ENCODE measurements at places on chromosomes 6 and 20. TPM values are rescaled to one million over a fixed set of nuclear protein-coding genes. Genes with fewer than 3 reads are reported as not detected.

DNA sequence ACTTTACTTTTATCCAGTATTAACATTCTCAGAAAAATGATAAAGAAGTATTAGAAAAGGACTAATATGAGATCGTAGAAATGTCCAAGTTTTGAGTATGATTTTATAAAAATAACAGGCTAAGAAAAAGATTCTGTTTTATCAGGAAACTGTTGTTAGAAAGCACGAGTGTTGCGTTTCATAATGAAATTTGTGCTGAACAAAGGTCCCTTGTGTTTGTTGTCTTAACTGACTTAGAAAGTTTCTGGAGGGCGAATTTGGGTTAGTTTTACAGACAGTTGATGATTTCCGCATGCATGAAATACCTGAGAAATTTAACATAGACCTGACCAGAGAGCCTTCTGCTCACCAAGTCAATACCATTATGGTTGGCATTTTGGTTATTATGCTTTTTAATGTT is 136.0 kb downstream of the FNDC1 start:
- DNase-seq, result no peak

Gene MCM3
- 40.6 TPM for polyA plus RNA-seq

Gene PTGIS
- polyA plus RNA-seq, result 28.0 TPM

Gene VSTM2L
- polyA plus RNA-seq, result 1.7 TPM

Gene TUBE1
- 19.5 TPM for polyA plus RNA-seq
